Lower leg skin (tissue), 4 donors: ENCODE measurements at places on chromosomes 1 and 21.

- no peak for DNase-seq
These were observed 98.3 kb downstream of the PIGK start for GRCh38 chr1:77120950-77121349.

DNA sequence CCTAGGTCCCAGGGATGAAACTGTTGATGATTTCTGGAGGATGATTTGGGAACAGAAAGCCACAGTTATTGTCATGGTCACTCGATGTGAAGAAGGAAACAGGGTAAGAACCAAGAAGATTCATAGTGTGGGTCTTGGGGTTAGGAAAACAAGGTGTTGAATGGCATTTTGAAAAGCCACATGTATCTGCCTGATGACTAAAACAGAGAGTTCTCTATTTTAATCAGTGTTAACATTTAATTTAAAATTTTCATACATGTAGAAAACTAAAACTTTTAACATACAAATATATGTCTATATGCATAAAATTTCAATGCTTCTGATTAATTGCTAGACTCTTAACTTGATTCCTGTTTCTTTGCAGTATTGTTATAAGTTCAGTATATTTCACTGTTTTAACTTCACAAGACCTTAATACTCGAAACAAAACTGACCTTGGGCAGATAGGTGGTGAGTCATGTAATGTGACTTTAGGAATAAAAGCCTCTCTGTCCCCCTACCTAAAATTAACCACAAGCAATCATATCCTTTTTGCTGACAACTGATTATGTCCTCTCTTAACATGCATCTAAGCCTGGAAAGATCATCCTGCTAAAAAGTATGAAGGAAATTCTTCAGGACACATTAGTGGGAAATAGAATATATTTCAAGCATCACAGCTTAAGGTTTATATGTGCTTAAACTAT, 95.6 kb downstream of the PTPRC start:
- no peak for DNase-seq

DNA sequence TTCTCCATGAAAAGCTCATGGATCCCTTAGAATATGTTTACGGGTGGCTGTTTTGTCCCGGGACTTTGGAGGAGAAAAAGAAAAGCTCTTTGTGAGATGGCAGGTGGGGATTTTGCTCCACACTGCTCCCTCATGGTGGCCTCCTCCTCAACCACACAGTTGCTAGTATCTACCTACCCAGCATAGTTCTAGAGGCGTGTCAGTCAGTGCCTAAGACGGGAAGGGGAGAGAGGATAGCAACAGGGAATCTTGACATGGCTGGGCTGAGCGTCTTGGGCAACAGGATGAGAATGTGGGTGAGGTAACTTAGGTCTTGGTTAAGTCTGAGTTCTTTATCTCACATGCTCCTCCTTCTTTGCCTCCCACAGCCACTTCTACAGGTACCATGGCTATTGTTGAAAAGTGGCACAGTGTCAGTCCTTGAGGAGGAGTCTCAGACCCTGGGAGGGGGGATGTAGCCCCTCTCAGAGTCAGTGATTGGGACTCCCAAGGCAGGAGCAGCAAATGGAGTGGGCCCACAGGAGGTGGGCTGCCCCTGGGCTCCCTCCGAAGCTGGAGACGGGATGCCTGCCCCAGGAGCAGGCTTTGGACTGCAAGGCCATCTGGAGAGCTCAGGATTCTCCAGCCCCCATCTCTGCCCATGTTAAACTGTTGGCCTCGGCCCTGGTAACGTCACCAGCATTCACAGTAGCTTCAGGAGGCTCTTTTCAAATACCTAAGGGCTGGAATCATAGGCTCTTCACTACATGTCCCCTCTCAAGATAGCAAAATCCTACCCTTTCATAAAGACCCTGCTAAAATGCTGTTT, 75.4 kb downstream of the TENT5C start:
- DNase-seq, result no peak

DNA sequence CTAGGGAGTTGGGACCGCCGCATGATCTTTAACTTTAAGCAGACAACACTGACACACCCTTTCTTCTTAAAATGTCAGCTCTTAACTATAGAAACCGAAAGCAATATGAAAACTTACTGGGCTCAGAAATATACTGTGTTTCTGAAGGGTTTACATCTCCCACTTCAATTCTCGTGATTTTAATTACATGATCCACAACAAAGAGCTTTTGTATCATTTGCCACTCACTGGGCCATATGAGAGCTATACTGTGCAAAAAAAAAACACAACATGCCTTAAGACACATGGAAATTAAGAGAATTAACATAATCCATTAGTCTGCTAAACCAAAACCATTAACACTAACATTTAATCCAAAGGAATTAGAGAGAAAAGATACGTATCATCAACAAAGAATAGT, 35.0 kb upstream of the RAP1GAP start:
- DNase-seq, result no peak

DNA sequence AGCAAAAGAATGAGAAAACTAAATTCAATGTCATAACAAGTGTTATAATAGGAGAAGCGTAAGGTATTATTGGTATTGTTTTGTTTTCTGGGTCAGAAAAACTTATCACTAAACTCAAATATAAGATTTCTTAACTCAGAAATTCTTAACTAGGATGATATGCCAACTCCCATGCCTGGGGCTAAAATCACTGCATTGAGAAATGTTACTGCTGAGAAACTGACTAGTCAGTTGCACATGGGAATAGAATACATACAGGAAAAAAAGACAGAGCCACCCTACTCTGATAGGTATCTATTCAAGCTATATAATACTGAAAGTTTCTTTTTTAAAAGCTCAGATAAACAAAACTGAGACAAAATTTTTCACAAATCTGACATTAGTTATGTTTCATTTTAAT, 56.3 kb downstream of the PRPF38A start:
- DNase-seq, result no peak

- no peak for DNase-seq
These were observed 256.9 kb downstream of the PTBP2 start for GRCh38 chr1:96978444-96978843.

- DNase-seq, result no peak
These were observed 131.0 kb downstream of the ROR1 start for GRCh38 chr1:63904826-63905225.

GRCh38 chr1:170309389-170310013, 163.7 kb downstream of the NTMT2 start:
- no peak for DNase-seq

DNA sequence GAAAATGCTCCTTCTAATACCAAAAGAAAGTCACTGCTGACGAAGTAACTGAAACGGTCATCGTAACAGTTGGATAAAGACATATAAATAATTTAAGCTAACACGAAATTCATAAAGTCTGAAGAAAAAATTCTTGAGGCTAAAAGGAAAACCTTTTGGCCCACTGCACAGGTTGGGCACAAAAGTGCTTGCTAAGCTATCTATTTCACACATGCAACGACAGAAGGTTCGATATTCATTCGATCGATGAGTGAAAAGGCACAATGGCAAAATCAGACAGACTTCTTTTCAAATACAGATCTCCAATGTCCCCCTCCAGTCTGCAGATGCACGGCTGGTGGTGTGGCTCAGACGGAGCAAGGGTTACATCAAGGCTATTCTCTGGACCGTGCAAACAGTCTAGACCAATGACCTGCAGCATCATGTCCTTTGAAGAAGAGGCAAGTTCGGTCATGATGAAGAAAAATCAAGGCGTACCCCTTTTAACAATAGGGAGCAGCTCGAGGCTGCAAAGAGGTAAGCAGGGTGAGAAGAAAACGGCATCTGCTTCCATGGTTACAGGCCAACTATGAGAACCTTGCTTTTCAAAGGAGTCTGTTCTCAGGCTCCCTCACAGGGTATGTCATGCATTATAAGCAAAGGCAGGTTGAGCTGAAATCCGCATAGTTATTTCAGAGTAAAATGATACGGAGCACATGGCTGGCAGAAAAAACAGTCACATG, 579.6 kb downstream of the USP25 start:
- no peak for DNase-seq

DNA sequence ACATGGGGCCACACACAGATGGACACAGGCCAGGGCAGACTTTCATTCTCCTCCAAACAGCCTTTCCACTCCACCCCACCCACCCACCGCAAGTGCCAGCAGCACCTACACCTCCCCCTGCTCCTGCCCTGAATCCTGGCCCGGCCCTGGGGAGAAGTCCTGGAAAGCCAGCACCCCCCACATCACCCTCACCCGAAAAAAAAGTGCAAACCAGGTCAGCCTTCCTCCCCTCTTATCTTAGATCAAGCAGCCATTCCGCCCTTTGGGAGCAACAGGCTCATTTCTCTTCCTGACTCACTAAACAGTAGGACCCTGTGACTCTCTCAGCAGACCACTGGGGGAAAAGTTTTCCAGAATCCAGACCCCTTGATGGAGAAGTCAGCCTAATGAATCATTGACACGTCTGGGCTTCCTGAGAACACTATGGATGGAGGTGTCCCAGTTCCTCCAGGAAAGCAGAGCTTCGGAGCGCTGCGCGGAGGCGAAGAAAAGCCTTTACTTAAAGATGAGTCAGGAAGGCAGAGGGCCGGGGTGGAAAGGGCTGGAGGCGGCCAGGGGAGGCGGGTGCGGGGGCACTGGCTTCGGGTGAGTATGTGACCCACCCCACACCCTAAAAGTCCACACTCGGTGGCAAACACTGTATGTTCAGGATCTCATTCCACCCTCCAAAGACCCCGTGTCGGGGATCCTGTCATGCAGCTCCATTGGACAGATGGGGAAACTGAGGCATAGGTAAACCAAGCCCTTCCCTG, 588.7 kb downstream of the MATN1 start:
- DNase-seq, result peak; percentile 66
